ENCODE measurements at places on chromosomes 4 and X. TPM values are rescaled to one million over a fixed set of nuclear protein-coding genes. Genes with fewer than 3 reads are reported as not detected.

- no peak for DNase-seq
Measured at GRCh38 chr4:98493296-98493695, 165.1 kb downstream of the TSPAN5 start.

DNA sequence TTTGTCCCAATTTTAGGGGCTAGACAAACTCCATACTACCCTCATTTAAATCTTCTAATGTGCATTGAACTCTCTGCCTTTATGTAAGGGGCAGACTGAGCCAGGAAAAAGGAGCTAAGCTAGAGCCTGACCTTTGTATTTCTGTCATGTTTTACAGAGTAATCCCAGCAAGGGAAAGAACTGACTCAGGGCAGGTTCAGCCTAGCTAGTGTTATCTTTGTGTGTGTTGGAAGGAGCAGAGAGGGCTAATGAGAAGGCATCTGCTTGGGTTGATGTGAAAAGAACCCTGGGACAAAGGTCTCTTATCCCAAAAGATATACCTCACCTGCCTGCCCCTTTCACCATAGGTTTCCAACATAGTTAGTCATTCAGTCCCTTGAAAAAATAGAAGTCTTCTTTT is 31.7 kb downstream of the IGSF1 start:
- no peak for DNase-seq

DNA sequence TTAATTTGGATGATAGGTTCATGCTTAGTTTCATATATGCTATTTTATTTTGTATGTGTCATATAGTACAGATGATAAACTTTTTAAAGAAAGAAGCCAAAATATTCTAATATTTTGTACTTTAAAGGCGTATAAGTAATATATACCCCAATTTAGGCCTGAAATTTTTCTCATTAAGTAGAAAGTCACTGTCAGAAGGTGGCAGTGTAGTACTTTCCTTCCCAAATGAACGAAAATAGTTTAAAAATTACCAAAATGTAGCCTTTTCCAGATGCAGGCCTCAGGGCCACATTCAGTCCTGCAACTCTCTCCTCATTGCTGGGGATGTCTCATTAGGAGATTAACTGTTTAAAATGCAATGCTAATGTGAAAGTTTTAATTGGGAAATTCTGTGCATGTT is 1263.6 kb downstream of the C4orf33 start:
- no peak for DNase-seq

DNA sequence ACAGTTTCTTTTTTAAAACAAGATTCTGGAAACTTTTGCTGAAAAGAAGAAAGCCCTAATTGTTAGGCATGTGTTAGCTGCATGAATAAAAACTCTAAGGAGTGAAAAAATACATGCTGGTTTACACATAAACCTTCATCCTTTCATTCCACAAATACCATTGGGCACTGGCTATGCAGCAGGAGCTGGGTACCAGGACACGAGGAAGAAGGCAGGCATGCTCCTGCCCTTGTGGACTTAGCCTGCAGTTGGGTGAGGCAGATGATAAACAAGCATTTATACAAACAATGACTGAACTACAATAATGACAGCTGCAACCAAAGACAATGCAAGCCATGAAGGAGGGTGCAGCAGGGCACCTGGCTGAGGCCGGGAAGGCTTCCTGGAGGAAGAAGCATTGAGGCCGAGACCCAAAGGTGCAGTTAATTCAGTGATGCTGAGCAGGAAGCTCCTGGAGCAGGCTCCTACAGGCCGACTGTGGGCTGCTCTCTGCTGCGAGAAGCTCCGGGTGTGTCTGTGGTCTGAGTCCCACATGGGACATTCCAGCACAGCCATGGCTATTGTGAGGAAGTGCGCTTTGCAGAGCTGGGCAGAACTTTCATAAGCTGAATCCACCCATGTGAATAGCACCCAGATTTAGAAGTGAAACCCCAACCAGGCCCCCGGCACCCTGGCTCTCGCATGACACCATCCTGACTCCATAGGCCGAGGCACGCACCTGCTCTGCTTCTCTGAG is 44.0 kb upstream of the MXD4 start:
- no peak for DNase-seq

- DNase-seq: no peak
Measured at GRCh38 chrX:146973283-146973682, 158.7 kb upstream of the CXorf51A start.

DNA sequence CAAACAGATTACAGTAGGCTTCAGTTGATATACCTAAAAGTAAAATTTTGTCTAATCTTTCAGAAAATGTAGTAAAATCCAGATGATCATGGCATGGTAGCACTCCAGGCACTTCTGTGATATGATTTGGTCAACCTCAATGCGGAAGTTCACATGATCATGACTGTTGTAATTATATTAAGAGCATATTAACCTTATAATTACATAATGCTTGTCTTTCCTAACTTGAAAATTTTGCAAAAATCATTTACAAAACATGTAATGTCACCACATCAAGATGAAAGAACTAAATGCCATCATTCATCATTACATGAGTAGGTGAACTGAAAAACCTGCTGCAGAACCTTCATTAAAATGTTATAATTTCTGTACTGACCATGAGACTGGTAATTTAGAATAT is 88.1 kb downstream of the MBNL3 start:
- no peak for DNase-seq

DNA sequence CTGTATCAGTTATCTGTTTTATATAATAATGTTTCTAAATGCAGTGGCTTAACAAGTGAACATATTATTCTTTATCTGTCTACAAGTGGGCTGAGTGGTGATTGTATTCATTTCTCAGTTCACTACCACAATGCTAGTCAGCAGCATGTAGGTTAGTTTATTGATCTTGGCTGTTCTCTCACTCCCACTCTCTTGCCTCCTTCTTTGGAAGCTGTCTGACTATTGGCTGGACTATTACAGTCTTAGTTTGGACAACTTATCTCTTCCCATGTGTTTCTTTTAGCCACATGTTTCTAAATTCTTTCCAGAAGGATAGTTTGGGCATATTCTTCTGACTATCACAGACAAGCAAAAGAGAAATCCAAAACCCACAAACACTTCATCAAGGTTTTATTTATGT is 459.5 kb upstream of the AGA start:
- no peak for DNase-seq

GRCh38 chr4:104163820-104164219 is 330.9 kb downstream of the CXXC4 start:
- DNase-seq: no peak

GRCh38 chr4:18134111-18134510 is 112.6 kb upstream of the LCORL start:
- no peak for DNase-seq

DNA sequence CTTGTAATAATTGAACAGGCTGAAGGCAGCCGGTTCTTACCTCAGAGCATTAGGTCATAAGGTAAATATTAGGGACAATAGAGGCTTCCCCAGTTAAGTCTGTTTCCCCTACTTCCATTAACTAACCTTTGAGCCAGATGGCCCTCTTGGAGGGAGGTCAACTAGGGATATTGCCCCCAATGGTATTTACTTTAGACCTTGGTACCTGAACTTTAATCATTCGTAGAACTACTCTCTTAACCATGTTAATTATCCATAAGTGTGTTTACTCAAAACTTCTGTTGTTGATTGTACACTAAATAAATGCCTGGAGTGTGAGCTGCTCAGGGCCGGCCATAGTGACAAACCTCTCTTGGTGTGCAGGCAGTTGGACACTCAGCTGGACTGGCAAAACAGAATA is 1843.5 kb upstream of the AGA start:
- DNase-seq: no peak

DNA sequence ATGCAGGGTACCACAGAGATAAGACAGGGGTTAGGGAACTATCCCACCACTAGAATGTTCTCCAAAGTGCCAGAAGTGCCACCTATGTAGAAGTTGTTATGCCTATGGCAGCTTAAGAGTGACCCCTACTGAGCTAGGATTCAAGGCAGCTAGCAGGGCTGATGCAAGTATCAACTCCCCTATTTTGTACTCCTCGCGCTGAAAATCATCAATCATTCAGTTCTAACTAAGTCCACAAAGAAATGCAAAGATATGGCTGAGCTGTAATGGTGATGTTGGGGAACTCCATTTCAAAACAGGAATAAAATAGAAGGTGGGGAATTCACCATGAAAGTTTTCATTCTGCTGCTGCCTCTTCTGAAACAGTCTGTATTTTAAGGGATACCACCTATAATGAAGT is 13.8 kb downstream of the ACSL4 start:
- DNase-seq: no peak

- no peak for DNase-seq
Measured at GRCh38 chr4:148420397-148420796, 21.8 kb downstream of the NR3C2 start.

- no peak for DNase-seq
Measured at GRCh38 chr4:115293093-115293462, 179.7 kb upstream of the NDST4 start.

The FOXP3 gene
- 0.89 TPM for polyA plus RNA-seq

The UPF3B gene
- polyA plus RNA-seq: 26.7 TPM

The ARHGAP36 gene
- 0.09 TPM for polyA plus RNA-seq

The CLCN4 gene
- polyA plus RNA-seq: 5.1 TPM

The UGT8 gene
- 75.7 TPM for polyA plus RNA-seq

The KCND1 gene
- polyA plus RNA-seq: 2.5 TPM

The BGN gene
- 169 TPM for polyA plus RNA-seq

The SUPT20HL1 gene
- polyA plus RNA-seq: not detected

The NAT8L gene
- polyA plus RNA-seq: 5.4 TPM
